Karpas-422 (cell line): ENCODE measurements at places on chromosomes 13 and 19. TPM values are rescaled to one million over a fixed set of nuclear protein-coding genes. Genes with fewer than 3 reads are reported as not detected.

DNA sequence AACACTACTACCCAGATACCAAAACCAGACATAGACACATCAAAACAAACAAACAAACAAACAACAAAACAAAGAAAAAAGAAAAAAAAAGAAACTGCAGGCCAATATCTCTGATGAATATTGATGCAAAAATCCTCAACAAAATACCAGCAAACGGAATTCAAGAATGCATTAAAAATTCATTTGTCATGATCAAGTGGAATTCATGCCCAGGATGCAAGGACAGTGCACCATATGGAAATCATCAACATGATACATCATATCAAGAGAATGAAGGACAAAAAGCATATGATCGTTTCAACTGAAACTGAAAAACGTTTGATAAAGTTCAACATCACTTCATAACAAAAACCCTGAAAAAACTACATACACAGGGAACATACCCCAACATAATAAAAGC lies 48.9 kb upstream of the CEACAM21 start:
- DNase-seq = no peak

DNA sequence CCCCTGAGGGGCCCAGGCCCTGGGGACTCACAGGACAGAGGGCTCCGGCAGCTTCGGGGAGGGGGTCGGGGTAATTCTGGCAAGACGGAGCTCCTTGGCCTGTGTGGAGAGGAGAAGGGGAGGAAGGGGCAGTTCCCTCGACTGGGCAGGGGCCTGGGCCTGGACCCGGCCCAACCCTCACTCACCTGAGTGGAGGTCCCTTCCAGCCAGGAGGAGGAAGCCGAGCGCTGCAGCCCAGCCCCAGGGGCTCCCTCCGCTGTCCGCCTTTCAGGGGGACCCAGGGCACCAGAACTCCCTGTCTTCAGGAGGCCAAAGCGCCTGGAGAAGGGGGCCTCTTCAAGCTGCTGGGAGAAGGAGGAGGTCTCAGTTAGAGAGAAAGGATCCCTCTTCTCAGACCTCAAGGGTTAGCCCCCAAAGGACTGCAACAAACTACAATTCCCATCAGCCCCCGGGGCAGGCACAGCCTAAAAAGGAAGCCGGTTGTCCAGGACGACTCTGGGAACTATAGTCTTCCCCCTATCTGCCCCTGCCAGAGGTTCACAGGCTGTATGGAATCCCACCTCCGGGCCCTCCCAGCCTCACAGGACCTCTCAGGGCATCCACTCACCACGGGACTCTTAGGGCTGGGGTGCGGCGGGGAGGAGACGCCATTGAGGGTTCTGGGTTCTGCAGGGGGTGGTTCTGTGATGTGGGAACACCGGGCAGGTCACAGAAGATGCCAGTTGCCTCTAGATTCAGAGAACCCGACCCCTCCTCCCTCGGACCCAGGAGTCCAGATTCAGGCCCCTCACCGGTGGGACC lies 19.8 kb downstream of the EPS8L1 start:
- DNase-seq = peak; percentile 74

DNA sequence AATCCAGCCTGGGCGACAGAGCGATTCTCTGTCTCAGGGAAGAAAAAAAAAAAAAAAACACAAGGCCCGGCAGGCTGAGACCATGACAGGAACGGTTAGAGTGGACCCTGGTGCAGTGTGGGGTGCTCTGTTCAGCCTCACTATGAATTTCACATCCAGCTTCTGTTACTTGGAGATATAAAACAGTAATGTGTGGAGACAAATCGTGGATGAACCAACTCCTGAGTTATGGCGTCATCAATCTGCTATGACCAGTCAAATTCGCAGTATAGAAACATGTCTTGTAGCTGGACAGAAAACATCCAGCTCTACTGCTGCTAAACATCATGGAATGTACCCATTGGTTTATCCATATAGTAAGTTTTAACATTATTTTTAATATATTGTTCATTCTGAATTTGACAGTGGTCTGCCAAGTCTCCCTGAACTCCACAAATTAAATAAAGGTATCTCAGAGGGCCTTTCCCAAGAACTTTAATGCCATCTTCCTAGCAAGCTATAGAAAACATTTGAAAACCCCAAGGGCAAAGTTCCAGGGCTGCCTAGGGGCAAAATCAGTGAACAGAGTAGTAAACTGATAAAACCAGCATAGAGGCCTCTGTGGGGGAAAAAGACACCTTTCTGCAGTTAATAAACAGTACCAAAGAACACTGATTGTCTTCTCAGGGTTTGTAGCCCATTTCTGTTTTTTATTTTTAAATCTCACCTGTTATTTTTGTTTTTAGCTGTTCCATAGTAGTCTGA lies 75.8 kb downstream of the LRCH1 start:
- DNase-seq = no peak

GRCh38 chr13:33179463-33179862 lies 106.1 kb downstream of the STARD13 start:
- DNase-seq = no peak

DNA sequence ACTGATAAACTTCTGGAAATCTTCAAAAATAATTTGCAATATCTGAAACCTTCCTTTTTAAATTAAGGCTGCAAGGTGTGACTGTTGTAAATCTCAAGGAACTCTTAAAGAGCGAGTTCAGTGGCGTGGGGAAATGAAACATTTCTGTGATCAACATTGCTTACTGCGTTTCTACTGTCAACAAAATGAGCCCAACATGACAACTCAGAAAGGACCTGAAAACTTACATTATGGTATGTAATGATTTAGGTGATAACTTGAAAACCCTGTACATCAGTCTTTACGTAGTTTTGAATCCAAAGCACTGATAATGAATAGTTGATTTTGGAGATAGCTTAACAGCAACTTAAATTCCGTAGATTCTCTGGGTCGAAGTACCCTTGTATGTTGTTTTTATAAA lies 92.8 kb downstream of the ZMYM2 start:
- no peak for DNase-seq

DNA sequence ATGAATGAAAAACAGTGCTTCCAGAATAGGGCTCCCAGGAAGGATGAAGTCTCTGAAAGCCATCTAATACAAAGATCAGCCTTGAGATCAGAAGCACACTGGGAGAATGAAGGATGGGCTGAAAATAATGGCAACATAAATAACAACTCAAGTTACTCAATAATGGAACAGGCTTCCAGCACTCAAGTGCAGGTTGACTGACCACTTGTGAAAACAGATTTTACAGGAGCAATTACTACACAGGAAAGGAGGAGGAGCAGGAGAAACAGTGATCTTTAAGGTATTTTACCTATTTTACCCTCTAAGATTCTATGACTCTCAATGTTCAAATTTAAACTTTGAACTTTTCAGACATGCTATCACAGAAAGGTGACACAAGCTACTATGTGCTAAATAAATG lies 106.0 kb downstream of the USP12 start:
- no peak for DNase-seq

DNA sequence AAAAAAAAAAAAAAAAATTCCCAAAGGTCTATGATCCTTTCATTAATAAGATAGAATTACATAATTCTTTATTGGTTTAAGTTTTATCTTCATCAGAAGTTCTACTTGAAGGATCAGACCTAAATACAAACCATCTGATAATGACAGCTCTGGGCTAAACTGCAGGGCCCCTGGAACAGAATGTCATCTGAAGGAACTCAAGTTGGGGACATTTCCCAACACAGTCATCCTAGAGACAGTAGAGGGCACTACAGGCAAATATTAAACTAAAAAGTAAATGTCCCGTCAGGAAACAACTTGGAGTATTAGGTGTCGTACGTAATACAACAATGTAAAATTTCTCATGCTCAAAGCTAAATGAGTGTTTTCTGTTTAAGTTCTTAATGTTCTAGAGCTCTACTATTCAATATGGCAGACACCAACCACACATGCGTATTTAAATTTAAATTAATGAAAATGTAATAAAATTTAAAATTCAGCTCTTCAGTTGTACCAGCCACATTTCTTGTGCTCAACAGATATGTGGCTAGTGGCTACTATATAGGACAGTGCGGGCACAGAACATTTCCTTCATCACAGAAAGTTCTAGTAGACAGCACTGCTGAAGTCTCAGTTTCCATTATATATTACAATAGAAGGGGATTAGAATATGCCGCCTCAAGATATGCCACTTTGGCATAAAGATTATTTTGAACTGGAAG lies 21.8 kb upstream of the NAXD start:
- DNase-seq = peak; percentile 83

GRCh38 chr19:13037161-13037560 lies 41.9 kb downstream of the NFIX start:
- peak; percentile 49 for DNase-seq

- no peak for DNase-seq
These were observed 2.2 kb downstream of the TJP3 start for GRCh38 chr19:3710265-3710812.

- DNase-seq = no peak
These were observed 177.0 kb downstream of the ZNF536 start for GRCh38 chr19:30549151-30549550.

DNA sequence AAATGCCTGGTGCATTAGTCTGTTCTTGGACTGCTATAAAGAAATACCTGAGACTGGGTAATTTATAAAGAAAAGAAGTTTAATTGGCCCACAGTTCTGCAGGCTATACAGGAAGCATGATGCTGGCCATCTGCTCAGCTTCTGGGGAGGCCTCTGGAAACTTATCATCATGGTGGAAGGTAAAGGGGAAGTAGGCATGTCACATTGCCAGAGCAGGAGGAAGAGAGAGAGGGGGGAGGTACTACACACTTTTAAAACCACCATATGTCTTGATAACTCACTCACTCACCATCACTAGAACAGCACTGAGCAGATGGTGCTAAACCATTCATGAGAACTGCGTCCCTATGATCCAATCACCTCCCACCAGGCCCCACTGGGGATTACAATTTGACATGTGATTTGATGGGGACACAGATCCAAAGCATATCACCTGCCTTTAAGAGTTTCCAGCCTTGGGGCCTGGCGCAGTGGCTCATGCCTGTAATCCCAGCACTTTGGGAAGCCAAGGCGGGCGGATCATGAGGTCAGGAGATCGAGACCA lies 219.0 kb downstream of the KATNAL1 start:
- no peak for DNase-seq

DNA sequence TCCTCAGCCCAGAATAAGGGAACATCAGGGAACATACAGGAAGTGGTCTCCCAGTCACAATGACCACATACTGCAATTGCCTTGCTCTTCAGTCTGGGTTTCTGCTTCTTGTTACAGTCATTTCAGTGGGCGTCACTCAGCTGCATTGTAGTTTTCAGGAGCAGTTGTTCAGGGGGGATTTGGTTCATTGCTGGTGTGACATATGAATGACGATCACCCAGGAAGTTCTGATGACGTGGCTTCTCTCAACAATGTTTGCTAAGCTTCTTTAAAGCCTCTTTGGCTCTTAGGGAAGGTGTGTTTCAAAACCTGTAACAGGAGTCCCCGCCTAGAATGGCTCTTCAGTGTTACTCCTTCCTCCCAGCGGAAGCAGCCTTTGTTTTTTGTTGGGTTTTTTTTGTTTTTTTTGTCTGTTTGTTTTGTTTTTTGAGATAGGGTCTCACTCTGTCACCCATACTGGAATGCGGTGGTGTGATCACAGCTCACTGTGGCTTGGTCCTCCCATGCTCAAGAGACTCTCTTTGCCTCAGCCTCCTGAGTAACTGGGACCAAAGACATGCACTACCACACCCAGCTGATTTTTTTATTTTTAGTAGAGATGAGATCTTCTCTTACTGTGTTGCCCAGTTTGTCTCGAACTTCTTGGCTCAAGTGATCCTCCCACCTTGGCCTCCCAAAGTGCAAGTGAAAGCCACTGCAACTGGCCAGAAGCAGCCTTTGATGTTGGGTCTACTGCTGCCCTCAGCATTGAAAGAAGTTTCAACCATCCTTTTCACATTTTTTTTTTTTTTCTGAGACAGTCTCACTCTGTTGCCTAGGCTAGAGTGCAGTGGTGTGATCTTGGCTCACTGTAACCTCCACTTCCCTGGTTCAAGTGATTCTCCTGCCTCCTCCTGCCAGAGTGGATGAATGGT lies 1.4 kb upstream of the SCEL start:
- DNase-seq = no peak

DNA sequence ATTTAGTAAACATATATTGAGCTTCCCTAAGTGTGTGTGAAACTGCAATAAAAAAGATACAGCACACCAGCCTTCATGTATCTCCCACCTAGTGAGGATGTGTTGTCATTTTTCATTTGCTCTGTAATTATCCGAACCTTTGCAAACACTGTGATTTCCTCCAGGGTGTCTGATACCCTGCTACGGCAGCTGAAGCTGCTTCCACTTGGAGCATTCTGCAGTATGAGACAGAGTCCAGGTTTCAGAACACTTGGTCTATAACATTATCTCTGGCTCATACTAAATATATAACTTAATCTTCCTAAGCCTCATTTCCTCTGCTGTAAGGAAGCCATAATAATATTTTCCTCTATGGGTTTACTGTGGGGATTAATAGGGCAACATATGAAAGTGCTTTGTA lies 1338.1 kb upstream of the SLC10A2 start:
- no peak for DNase-seq

DNA sequence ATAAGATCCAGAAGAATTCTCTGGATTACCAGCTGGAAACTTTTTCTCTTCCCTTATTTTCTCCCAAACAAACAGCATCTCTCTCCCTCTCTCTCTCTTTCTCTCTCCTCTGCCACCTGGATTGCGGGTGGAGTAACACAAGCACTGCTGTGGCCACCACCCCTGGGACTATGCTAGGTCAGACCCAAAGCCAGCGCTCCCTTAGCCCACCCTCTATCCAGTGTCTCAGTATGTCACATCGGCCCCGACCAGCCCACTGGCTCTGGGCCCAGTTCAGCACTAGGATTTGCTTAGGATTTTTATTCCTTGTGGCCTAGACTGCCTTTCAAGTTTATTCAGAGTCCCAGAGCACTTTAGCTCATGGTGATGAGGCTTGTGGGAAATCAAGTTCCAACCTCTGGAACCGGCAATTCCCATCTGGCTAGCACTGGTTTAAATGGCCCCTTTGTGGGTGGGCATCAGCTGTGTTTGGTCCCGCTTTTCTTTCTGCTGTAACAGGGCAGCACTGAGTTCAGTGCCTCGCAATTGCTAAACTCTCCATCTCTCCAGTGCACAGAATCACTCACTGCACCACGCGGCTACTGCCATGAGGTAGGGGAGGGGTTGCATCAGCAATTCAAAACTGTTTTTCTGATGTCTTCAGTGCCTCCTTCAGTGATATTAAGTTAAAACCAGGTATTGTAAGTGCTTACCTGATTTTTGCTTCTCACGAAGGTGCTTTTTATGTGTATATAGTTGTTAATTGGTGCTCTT lies 1623.1 kb downstream of the SLITRK5 start:
- DNase-seq = no peak

The IQCN gene
- 0.37 and 0.87 TPM in 2 replicates for total RNA-seq

The OVOL3 gene
- total RNA-seq = 1.6 and 3.1 TPM in 2 replicates

The IZUMO2 gene
- total RNA-seq = not detected in 2 replicates

The ZNF230 gene
- 2.9 and 4.3 TPM in 2 replicates for total RNA-seq

The IGSF23 gene
- total RNA-seq = not detected in 2 replicates

The DLEU7 gene
- not detected in 2 replicates for total RNA-seq

The ACP7 gene
- total RNA-seq = not detected in 2 replicates
